Hair follicular keratinocyte (primary cell): ENCODE measurements at places on chromosomes 2 and 18. TPM values are rescaled to one million over a fixed set of nuclear protein-coding genes. Genes with fewer than 3 reads are reported as not detected.

Gene MZT2A
- total RNA-seq, result 293 and 332 TPM in 2 replicates

Gene DIPK1C
- total RNA-seq, result not detected in 2 replicates

Gene RFX8
- 0.08 TPM in 1 of 2 replicates, not detected in the other for total RNA-seq

Gene GRHL1
- total RNA-seq, result 2.3 and 10.1 TPM in 2 replicates
